ENCODE measurements at places on chromosomes 13 and 19.

- no peak for DNase-seq
These were observed 19.1 kb downstream of the CSNK1G2 start for GRCh38 chr19:1959928-1960589.

DNA sequence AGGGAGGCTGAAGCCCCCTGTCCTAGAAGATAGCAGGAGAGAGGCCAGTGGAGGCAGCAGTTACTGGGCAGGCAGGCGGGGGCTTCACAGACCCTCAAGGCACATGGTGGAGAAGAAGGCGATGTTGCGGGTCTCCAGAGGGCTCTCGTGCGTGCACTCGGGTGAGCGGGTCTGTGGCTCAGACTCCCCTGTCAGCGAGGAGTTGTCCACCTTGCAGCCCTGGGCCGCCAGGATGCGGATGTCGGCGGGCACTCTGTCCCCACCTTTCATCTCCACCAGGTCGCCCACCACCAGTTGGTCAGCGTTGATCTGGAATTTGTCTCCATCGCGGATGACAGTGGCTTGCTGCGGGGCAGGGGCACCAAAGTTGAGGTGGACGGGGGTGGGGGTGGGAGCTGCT lies 3.2 kb downstream of the ATP4A start:
- DNase-seq: no peak

GRCh38 chr19:11693505-11694499 lies 44.9 kb downstream of the ZNF823 start:
- DNase-seq: peak; percentile 24

- peak; percentile 69 for DNase-seq
These were observed 8.9 kb downstream of the ATG4D start for GRCh38 chr19:10552510-10553053.

GRCh38 chr13:93037780-93038179 lies 188.8 kb upstream of the GPC6 start:
- no peak for DNase-seq

DNA sequence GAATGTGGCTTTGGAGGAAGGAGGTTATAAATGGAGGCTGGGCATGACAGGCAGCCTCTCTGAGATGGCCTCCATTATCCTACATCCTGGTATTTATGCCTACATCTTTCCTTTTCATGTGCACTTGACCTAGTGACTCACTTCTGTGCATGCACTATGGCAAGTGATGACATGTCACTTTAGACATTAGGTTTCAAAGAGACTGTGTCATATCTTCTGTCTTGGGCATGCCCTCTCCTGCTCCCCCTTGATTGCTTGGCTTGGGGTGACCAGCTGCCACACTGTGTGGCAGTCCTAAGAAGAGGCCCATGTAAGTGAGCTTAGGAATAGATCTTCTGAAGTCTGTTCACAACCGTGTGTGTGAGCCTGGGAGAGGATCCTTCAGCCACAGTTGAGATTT lies 472.8 kb downstream of the FGF9 start:
- DNase-seq: no peak

DNA sequence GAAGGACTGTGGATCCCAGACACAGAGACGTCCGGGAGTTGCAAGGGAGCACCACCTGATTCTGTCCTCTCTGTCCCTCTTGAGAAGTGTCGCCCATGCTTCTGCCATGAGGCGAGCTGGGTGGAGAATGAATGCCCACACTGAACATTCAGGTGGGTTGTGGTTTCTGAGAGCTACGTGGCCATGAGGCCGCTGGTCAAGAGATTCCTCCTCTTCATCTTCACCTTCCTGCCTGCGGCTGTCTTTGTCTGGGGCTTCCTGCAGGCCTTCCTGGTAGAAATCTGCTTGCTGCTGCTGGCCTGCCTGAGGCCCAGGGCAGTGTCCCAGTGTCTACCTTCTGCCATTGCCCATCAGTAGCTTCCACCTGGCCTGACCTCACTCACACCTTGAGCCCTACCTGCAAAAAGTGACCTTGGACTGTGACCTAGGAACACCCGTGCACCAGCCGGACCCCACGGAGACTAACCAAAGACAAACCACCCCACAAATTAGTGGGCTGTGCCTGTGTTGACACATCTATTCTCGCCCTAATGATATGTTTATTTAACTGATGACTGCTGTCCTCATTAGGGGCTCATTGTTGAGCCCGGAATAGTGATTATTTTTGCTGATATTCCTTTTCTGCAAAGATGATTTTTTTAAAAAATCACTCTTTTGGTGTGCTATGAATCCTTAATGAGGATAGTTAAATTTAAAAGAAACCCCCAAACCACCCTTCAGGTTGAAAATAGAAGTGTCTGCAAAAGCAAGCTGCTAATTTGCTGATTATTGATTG lies 38.7 kb upstream of the ZNF536 start:
- no peak for DNase-seq

GRCh38 chr13:34944751-34945150 lies 2.7 kb downstream of the NBEA start:
- DNase-seq: peak; percentile 38

GRCh38 chr19:47885067-47885463 lies 1.1 kb downstream of the SULT2A1 start:
- DNase-seq: no peak

GRCh38 chr13:100240109-100240779 lies 151.4 kb downstream of the PCCA start:
- DNase-seq: no peak

- no peak for DNase-seq
These were observed 1645.4 kb upstream of the SPRY2 start for GRCh38 chr13:81986308-81986707.

DNA sequence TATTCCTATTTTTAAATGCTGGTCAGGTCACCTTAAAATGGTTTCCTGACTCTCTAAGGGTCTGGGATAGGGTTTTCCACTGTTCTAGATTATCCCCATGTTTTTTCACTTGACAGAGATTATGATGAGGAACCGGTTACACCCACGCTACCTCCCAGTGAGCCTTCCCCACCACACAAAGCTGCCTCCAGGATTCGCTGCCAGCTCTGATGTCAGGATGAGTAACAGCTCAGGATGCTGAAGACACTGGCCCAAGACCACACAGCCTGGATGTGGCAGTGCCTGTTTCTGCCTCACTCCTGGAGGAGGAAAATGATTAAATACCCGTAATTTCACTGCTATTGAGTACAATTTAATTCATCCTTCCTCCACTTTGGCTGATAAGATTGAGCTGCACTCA lies 22.9 kb downstream of the ZNF114 start:
- DNase-seq: no peak

DNA sequence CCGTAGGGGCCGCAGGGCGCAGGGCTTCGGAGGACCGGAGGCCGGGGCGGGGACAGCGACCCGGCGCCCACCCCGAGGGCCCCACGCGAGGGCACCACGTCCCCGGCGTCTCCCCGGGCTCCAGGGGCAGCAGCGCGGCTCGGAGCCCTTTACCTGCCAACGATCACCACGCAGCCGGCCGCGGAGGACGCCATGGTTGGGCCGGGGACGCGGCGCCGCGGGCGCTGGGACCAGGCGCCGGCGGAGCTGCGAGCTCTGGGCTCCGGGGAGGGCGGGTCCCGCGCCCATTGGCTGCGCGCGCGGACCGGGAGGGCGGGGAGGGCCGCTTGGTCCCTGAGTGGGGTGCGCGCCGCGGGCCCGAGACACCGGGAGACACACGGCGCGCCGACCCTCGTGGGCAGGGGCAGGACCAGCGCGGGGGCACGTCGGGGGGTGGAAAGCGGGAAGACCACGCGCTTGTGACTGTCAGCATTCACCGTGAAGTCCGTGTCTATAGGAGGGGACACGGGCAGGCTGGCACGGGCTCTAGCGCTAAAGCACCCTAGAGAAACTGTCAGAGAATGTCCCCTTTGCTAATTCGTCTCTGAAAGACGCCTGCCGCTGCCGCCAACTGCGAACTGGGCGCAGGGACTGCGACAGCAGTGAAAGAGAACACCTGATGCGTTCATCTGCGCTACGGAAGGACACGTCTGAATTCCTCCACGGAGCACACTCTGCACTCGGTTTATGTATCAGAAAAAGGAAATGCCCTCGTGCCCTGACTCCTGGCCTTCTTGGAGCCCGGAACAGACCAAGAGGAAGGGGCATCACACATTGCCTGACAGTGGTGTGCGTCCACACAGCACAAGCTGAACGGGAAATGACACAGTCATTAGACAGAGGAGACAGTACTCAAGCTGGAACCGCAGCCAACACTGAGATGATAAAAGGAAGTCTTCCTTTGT lies at the start of gene CRYL1:
Gene CRYL1, minus strand, starts transcription at position 257 of the 944 bp plus-strand sequence. Its CDS starts 63 bp downstream, at position 194.
- peak; percentile 58 for DNase-seq

DNA sequence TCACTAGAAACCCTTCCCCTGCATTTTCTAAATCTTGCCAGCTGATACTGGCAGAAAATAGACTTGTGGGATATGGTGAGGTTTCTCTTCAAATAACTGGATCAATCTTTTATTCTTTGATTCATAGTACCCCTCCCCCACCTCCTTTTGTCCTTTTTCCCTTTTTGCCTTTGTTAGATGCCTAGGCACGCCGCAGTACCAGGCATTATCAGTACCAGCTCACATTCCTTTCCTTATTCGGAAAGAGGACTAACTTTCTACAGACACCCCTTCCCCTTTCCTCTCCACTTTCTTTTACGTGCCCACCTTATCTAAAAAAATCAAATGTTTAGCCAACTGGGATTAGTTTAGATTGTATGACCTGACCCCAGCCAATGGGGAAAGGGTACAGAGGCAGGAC lies 226.4 kb downstream of the MTUS2 start:
- no peak for DNase-seq

DNA sequence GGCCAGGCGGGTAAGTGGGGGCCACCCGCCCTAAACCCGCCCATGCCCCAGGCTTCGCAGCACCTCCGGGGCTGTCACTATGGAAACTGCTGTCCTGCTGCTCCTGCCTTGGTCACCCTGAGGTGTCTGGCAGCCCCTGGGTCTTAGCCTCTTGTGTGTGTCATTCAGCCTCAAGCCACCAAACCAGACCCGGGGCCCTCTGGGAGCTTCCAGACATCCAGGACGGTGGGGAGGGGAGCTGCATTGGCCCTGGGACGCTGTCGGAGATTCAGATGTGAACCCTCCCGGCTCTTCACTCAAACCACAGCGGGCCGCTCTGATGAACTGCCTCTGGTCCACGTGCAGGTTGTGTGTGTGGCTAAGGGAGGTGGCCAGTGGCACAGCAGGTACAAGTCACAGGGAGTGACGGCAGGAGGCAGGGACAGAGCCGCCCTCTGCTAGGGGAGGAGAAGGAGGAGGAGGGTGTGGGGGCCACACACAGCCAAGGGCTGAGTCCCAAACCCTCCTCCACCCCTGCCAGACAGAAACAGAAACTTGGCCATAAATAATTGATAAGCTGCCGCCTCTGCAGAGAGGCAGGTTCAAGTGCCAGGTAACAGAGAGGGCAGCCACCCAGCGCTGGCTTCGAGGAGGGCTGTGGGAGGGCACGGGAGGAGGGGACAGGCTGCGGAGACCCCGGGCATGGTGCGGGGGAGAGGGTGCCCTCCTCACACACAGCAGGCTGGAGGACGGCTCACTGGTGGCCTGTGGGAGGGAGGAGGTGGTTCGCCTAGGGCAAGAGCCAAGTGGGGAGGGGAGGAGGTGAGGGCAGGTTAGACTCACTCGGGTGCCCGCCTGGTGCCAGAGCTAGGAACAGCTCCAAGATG lies 8.0 kb downstream of the NANOS3 start:
- no peak for DNase-seq

GRCh38 chr13:26529441-26529840 lies 28.0 kb upstream of the WASF3 start:
- DNase-seq: peak; percentile 45

DNA sequence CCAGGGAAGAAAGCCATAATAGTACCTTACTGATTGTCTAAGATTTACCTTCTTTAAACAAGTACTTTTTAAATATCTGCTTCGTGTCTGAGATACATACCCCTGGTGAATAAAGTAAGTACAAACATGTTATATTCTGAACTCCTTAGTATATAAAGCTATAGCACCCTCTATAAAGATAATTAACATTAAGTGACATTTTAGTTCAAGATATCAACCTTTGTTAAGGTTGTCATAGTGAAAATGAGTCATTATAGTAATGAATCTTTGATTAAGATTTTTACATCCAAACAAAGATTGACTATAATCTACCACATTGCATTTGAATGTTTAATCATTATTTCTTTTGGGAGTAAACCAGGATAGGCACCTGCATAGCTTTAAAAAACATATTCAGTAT lies 55.4 kb upstream of the KCTD4 start:
- DNase-seq: no peak

- no peak for DNase-seq
These were observed 437.7 kb downstream of the IRS2 start for GRCh38 chr13:109348519-109349258.

DNA sequence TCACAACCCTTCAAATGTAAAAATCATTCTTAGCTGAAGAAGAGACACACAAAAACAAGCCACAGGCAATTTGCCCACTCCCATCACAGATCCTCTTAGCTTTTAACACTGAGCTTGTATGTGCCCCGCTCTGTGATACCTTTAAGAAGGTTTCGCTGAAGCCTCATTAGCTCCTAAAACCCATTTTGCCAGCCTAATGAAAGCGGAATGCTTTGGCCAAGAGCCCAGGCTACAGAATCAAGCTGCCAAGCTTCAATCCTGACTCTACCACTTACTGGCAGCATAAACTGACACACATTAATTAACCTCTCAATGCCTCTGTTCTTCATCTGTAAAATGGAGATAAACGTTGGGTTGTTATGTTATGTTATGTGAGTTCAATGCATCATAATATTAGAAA lies 10.5 kb downstream of the ZNF112 start:
- no peak for DNase-seq

GRCh38 chr19:38667661-38668171 lies 20.3 kb downstream of the ACTN4 start:
- peak; percentile 60 for DNase-seq

DNA sequence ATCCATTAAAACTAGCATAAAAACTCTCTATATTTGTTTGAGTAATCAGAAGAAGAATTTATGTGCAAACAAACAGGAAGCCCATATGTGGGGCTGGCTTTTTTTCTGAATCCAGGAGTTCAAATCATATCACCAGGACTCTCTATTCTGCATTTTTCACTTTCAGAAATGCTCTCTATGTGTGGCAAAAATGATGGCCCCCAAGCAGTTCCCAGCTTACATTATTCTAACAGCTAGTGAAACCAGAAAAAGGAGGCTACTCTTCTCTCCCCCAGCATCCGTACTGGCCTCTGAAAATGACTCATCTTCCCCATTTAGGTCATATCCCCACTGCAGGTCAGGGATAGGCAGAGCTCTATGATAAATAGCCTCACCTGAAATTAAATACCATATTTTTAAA lies 20.4 kb downstream of the RBM26 start:
- peak; percentile 29 for DNase-seq

DNA sequence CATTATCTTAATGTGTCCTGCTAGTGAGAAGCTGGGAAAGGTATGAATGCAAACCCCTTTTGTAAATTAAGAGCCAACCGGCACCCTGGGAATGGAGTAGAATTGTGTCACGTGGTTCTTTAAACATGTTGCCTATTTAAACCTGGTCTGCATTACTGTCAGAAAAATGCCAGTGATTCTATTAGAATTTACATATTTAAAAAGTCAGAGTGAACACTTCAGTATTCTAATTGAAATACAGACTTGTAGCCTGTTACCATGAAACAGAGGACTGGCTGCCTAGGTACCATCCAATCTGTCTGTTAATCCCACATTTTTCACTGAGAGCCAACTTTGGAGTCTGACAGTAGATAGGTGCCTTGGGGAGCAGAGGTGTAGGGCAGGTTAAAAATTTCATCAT lies 652.3 kb upstream of the ARGLU1 start:
- DNase-seq: no peak
